Right ventricle myocardium inferior (tissue), 1 donor: ENCODE measurements at places on chromosomes 11 and 22. TPM values are rescaled to one million over a fixed set of nuclear protein-coding genes. Genes with fewer than 3 reads are reported as not detected.

The CHRDL2 gene
- total RNA-seq: 34.3 TPM

The KBTBD4 gene
- total RNA-seq: 13.1 TPM

The ALDH3B2 gene
- total RNA-seq: not detected

The EHF gene
- total RNA-seq: 2.9 TPM

The TSPAN4 gene
- 43.8 TPM for total RNA-seq

DNA sequence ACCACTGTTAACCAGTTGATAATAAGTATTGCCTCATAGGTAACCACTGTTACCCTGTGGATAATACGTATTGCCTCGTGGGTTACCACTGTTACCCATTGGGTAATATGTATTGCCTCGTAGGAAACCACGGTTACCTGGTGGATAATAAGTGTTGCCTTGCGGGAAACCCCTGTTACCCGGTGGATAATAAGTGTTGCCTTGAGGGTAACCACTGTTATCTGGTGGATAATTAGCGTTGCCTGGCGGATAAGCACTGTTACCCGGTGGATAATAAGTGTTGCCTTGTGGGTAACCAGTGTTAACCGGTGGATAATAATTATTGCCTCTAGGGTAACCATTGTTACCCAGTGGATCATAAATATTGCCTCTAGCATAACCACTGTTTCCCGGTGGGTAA lies 27.3 kb upstream of the NXPE4 start:
- DNase-seq: no peak

GRCh38 chr11:66969584-66970225 lies 5.4 kb upstream of the C11orf86 start:
- DNase-seq: no peak

GRCh38 chr11:88175569-88176075 lies 379 bp upstream of the RAB38 start:
- no peak for DNase-seq

DNA sequence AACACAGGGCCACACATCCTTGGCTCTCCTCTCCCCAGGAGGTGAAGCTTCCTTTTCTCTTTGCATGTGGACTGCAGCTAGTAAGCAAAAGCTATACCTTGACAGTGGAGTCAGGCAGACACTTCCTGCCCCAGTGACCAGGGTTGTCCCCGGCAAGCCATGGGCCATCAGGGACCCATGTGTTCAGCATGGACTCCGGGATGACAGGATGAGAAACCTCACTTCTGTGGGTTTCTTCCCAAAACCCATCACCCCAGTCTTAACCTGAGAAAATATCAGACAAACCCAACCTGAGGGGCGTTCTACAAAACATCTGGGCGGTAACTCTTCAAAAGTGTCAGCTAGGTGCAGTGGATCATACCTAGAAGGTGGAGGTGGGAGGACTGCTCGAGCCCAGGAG lies 40.2 kb downstream of the GNB1L start:
- DNase-seq: no peak

DNA sequence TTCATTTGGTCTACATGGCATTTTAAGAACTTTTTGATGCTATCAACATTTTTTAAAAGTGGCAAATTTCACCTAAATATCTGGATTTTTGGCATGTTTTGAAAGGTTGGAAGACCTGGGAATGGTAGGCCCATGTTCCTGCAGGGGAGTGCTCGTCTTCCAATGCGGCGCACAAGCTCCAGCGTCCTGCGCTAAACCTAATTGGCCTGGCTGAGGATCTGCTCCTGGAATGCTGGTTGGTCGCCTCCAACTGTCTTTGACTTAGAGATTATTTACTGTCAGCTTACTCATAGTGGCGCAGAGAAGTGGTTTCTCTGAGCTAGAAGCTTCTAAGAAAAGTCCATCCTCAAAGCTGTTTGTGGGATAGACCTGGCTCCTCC lies 626 bp upstream of the LIMK2 start:
- DNase-seq: no peak

DNA sequence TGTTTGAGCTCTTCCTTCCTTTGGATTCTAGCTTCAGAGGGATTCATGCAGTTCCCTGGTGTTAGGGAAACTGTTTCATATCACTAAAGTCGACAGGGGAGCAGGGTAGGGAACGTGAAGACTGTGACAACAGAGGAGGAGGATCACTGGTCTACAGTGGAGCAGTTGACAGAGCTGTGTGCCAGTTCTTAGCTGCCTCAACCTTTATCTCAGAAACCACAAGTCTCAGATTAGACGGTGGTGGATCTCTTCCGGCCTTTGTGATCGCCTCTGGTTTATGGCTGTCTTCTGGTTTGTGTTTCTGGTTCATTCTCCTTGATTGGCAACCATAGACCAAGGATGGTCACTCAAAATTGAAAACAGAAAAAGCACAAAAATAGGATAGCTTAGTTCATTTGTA lies 538.9 kb upstream of the API5 start:
- DNase-seq: no peak

DNA sequence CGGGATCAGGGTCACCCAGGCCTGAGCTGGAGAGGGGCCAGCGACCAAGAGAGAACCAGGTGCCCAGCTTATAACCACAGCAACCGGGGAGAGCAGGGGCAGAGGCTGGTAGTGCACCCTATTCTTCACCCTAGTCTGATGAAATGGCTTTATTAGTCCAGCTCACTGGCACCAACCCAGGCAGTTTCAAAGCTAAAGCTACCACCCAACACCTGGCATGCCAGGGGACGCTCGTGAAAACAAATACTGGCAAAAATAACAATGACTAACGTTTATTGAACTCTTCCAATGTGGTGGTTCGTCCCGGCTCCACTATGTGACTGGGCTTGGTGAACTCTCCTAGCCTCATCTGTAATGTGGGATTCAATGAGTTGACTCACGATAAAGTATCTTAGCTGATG lies 30.6 kb downstream of the SCGB1A1 start:
- no peak for DNase-seq

DNA sequence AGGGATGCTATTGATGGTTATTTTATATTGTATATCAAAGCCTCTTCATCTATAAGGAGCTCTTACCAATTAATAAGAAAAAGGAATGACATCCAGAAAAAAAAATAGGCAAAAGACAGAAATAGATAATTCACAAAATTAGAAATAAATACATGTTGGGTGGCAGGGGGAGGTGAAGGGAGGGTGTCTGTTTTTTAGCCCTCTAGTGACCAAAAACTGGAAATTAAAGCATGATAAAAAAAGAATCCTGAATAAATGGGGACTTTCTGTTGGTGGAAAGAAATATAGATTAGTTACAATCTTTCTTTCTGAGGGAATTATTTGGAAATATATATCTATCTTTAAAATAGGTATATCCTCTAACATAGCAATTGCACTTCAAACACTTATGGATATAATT lies 42.0 kb upstream of the TTC36 start:
- DNase-seq: no peak
